ENCODE measurements at places on chromosomes 7 and 10.

- DNase-seq: no peak
Observed at GRCh38 chr7:3033136-3033535, 10.5 kb downstream of the CARD11 start.

DNA sequence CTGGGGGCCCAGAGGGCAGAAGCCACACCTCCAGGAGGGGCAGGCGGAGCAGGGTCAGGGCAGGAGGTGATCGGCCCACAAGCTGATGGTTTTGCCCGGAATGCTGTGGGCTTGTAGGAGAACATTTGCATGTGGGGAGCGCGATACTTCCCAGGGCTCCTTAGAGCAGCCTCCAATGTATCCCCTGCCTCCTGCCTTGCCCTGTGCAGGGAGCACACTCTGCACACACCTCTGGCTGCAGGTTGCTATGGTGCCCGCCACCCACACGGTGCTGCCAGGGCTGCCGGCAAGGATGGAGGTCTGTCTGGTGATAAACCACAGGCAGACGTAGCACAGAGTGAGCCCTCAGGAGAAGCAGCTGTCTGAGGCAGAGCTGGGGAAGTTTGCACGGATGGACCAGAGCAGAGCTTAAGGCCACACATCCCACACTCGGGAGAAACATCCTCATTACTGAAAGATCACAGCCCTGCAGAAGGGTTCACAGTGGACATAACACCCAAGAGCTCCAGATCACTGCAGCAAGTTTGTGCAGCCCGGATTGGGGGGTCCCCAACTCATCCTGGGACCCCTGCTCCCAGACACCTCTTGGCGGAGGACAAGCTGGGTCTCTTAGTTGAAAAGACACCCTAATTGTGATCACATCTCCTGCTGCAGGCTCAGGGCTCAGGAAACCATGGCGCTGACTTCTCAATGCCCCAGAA lies 41.8 kb downstream of the VIPR2 start:
- no peak for DNase-seq

- DNase-seq: no peak
Observed at GRCh38 chr10:124464028-124464965, 2.7 kb downstream of the LHPP start.

DNA sequence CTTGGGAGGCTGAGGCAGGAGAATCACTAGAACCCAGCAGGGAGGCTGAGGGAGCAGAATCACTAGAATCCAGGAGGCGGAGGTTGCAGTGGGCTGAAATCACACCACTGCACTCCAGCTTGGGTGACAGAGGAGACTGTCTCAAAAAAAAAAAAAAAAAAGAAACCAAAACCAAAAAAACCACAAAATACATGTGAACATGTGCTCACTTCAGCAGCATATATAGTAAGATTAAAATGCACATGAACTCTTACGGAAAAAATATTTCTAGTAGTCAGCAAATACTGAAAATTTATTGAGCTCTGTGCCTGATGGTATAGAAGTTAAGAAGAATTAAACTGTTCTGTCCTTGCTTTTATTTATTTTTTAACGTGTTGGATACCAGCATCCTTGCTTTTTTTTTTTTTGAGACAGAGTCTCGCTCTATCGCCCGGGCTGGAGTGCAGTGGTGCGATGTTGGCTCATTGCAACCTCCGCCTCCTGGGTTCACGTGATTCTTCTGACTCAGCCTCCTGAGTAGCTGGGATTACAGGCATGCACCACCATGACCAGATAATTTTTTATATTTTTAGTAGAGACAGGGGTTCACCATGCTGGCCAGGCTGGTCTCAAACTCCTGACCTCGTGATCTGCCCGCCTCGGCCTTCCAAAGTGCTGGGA lies 9.6 kb upstream of the ZNF487 start:
- no peak for DNase-seq

- no peak for DNase-seq
Observed at GRCh38 chr10:127203067-127203466, 6.7 kb upstream of the INSYN2A start.

- DNase-seq: no peak
Observed at GRCh38 chr7:73477376-73477775, 43.8 kb downstream of the FZD9 start.

DNA sequence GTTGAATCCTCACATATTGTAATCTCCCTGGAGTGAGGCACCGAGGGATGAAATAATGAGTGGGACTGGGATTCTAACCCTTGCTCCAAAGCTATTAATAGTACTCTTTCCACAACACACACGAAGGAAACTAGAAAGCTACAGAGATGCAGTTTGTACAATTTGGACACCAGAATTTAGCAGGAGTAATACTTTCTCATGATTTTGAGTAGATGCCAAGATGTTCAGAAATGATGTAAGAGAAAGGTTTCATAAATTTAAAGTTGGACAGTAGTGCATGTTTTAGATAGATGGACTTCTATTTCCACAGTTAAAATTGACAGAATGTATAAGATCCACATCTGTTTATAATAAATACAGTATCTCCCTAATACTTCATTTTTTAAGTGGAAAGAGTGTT lies 46.5 kb downstream of the PRR15 start:
- DNase-seq: no peak

DNA sequence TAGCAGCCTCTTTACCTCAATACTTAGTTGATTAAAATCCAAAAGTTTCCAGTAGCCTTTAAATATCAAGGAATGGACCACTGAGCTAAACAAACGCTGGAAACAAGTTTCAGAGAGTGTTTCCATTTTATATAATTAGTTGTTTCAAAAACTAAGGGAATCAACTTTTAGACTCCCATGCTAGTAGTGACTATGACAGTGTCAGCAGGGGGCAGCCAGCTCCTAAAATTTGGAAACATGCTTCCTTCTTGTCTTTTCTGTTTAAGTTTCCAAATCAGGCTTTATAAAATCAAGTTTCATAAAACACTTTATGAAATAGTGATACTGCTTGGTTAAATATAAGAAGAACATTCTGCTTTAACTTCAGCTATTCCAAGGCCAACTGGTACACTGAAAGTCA lies 138.2 kb upstream of the TMEM229A start:
- no peak for DNase-seq

DNA sequence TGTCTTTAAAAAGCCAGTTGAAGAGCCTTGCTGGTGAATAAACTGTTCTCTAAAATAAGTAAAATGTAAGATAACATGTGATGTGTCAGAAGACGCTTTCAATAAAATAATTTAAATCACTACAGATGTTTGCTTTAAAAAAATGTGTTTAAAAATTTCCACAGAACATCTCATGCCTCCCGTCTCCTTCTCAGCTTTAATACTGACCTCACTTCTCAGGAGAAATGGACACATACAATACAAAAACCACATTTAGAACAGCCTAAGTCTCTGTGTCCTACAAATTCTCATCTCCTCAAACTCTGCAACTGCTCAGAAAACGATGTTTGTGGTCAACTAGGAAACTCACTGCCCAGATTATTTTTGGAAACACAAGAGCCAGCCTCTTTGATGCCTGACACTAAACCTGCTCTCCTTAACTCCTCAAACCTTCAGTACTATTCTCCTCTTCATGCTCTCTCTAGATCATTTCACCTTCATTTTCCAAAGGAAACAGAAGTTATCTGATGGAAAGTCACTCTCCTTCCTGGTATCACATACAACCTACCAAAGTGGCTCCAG lies 120.3 kb downstream of the ZNF438 start:
- no peak for DNase-seq

GRCh38 chr10:6498771-6499170 lies 81.3 kb downstream of the PRKCQ start:
- no peak for DNase-seq
